AG08395 (cell line): ENCODE measurements at places on chromosomes 3 and 15.

DNA sequence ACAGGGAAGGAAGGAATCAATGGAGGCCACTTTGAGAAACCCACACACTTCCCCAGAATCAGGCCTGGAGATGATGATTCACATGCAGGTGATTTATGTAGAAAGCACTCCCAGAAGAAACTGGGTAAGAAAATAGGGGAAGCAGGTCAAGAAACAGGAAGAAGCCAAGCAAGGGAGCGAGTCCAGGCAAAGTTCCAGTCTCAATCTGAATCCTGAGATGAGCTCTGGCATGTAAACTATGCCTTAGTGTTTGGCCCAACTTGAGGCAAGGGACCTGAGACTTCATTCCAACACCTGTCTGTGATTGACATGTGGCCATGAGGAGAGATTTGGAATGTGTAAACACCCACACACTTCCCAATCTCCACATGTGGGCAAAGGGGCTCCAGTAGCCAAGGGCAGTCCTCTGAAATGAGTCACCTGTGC lies 61.6 kb upstream of the CTNNB1 start:
- no peak for DNase-seq

GRCh38 chr15:95659656-95660055 lies 670.8 kb upstream of the NR2F2 start:
- DNase-seq, result no peak

DNA sequence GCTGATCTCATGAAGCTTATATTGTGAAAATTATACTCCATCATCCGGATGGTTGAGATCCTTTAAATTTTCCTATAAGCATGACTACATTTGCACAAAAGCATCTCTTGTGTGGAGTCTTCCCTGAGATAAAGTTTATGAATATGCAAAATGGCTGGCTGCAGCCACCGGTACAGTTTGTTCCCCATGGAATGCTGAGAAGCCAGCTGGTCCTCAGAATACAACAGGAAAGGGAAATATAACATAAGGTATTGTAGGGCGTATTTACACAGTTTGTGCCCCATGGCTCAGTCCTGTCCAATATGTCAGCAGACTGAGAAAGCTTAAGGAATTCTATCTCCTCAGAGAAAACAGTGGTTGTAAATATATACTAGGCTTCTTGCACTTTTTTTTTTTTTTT lies 468.6 kb downstream of the CNTN6 start:
- no peak for DNase-seq

DNA sequence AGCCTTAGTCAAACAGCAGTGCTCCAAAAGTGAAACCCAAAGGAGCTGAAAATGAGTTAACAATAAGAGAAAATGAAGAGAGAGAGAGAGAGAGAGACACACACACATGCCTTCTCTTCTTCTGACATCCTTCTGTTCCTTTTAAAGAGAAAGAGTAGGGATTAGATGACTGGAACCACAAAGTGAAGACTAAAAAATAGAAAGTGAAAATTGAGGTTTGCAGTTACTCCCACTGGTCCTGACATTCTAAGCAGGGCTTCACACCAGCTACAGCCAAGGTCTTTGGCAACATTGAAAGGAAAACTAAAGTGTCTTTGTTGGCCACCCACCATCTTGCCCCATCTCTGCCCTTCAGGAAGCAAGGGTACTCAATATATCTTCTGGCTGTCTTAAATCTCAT lies 59.2 kb downstream of the USP50 start:
- no peak for DNase-seq
